ENCODE measurements at places on chromosomes 7 and 10.

- peak; percentile 19 for DNase-seq
Measured at GRCh38 chr10:69968830-69969229, 83.8 kb upstream of the MACROH2A2 start.

- no peak for DNase-seq
Measured at GRCh38 chr7:146053492-146053891, 63.1 kb upstream of the CNTNAP2 start.

DNA sequence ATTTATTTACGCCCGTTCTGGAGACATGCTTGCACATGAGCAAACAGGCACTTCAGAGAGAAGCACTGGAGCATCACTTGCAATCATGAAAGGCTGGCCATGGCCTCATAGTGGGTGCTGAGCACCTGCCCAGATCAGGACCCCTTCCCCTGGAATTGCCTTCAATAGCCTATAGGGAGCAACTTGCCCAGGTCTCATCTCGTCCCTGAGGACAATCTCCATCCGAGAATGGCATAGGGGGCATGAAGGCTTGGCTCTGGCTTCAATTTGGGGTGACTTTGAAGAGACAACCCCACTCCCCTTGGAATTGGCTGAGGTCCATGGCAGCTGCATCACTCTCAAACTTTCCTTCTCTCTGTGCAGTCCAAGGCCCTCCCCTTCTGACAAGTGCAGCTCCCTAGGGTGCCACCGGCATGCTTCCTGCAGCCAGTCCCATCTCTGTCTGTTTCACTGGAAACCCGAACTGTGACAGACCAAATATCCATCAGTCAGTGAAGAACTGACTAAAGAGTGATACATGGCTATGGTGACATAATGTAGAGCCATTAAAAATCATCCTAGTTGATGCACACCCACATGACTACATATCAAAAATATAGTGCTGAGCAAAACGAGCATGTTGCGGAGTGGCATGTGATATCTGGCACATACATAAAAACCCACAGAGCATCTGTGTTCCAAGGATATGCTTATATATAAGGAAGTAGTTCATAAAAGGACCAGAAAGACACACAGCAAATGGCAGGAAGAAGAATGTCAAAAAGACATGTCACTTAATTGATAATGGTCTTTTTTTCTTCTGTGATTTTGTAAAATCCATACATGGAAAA, 12.4 kb downstream of the GDF2 start:
- DNase-seq = no peak

GRCh38 chr10:112687647-112688046, 240.6 kb downstream of the VTI1A start:
- no peak for DNase-seq

GRCh38 chr10:70498970-70499835, 20.6 kb downstream of the PALD1 start:
- no peak for DNase-seq

All from NCI-H2081 (cell line).